ENCODE measurements at places on chromosomes 7 and 10.

DNA sequence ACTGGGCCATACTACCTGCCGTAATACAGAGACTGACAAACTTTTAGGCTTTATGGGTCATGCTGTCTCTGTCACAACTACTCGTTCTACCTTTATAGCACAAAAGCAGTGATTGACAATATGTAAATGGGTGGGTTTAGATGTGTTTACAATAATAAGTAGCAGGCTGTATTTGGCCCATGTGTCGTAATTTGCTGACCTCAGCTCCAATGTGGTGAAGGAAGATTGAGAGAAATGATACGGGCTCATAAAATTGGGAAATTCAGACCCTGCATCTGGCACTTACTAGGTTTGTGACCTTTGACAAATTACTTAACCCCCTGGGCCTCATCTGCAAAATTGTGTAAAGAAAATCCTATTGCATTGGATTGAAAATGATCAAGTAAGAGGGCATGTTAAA lies 150.8 kb upstream of the NPSR1 start:
- no peak for DNase-seq

DNA sequence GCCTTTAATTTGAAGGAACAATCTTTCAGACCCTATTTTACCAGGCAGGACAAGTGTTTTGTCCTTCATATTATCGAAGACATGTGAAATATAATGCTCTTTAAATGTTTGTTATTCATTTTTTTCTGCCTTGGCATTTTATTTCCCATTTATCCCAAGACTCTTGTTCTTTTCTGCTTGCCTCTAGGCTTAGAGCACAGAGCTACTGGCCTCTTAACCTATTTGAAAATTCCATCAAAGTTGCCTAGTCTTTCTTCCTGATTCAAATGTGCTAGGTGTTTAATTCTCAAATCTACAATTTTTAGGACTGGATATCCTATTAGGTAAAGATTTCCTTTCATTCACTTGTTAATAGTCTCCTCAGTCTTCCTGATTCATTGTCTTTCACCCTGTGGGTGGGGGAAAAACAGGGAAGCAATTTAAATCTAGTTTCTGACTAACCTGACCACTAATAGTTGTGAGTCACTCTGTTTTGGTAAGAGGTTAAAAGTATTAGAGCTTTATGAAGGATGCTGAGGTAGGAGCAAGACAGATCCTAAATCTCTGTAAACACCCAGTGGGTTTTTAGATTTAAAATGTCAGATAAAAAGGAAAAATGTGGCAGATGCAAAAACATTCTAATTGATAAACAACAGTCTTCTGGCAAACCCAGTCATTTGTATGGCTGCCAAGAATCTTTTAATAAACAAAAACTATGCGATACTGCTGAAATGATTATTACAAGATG lies 1.5 kb downstream of the LIPK start:
- no peak for DNase-seq

- DNase-seq, result no peak
Measured at GRCh38 chr10:77023396-77023795, 614.2 kb downstream of the KCNMA1 start.

DNA sequence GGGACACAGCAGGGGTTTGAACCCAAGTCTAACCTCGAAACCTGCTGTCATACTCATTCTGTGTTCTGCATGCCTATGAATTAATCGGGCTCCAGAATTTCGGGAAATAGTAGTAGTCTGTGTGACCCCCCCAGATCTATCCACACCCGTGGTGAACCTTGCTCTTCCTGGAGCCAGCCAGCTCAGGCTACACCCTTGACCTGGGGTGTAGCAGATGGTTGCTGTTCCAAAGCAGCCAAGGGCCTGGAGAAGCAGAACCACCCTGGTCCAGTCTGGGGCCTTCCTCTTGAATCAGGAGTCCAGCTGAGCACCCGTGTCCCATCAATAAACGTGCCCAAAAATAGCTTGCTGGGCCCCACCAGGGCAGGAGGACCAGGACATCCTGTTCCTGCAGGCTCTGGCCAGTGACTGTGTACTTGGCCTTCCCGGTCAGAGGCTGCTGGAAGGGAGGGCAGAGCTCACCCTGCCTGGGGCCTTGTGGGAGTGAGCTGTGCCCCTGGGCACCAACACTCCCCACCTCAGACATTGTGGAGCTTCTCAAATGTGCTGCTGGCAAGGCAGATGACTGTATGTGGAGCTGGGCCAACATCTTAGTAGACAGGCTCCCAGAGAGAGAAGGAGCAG lies 101.2 kb upstream of the ZNF716 start:
- no peak for DNase-seq

- DNase-seq, result no peak
Measured at GRCh38 chr7:43871064-43871463, 1.7 kb upstream of the MRPS24 start.

DNA sequence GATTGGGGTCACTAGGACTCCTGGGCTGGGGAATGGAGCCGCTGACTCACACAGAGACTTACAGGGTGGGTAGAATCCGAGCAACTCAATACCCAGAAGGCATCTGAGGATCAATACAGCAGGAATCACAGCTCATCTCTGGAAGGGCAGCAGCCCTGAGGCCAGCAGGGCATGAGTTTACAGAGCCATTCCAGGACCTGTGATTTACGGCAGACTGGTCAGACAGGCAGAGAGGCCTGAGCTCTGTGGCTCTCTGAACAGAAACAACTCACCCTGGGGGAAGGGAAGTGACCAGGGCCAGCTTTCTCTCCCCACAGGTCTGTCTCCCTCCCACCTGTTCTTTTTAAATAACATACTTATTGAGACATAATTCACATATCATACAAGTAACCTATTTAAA lies 88.2 kb upstream of the CXCL12 start:
- no peak for DNase-seq

- no peak for DNase-seq
Measured at GRCh38 chr10:1050145-1050544, 1.2 kb upstream of the IDI1 start.

- peak; percentile 19 for DNase-seq
Measured at GRCh38 chr7:142632271-142633134, 116.8 kb upstream of the PRSS1 start.

DNA sequence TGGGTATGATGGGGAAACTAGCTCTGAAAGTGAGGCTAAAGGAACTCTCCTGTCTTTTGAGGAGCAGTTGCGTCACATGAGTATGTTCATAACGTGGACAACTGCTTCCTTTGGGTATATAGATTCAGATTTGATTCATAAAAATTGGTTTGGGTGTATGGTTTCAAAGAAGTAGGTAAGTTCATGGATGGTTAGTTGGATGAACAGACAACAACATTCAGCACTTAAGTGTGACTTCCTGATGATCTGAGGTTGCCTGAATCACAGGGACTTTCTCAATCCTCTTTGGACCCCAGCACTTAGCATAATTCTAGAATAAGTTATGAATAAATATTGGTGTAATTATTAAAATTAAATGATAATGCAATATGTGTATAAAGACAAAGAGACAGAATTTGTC lies 43.4 kb downstream of the MACC1 start:
- no peak for DNase-seq

DNA sequence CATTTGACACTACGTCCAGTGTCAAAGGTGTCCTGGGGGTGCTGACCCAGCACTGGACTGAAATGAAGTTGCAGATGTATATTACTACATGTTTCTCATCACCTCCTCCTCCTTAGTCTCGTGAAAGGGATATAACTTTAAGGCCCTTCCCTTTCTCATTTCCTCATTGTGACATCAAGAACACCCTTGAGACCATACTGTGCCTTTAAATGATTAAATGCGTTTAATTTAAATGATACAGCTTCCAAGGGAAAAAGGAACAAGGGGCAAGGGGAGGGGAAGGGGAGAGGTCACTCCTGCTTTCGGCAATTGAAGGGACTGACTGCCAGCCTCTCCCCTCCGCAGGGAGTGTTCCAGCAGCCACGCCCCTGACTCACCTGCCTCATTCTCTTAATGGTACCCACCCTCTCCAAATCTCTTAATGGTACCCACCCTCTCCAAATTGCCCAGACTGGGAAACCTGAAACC lies 80.5 kb upstream of the KMT2E start:
- DNase-seq, result no peak

GRCh38 chr10:24292304-24293293 lies 83.7 kb downstream of the KIAA1217 start:
- DNase-seq, result no peak

DNA sequence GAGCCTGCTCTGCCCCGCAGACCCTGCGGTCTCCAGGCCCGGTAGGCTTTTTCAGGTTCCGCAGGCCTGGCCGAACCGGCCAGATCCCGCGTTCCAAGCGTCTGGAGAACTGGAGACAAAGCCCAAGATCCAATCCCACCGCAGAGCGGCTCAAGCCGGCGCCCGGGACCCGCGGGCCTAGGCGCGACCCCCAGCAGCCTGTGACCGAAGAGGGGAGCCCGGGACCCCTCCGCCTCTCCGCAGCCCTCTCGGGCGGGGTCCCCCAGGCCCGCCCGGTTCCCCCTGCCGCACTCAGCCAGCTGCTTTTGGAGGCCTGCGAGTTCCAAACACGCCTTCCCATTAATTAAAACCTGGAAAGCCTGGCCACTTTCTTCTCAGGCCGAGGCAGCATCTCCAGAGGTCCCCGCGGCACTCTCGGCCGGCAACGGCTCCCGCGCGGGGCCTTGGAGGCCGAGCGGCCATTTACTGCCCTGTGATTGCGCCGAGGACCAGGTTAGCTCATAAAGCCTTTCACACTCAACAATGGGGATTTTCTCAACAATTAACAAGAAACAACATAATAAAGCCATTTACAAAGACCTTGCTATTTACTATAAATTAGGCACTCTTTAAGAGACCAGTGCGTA lies 16.7 kb downstream of the SKIDA1 start:
- no peak for DNase-seq

- DNase-seq, result no peak
Measured at GRCh38 chr7:54538122-54538521, 4.1 kb upstream of the VSTM2A start.

GRCh38 chr7:157409753-157410727 lies 73.2 kb downstream of the DNAJB6 start:
- DNase-seq, result no peak

DNA sequence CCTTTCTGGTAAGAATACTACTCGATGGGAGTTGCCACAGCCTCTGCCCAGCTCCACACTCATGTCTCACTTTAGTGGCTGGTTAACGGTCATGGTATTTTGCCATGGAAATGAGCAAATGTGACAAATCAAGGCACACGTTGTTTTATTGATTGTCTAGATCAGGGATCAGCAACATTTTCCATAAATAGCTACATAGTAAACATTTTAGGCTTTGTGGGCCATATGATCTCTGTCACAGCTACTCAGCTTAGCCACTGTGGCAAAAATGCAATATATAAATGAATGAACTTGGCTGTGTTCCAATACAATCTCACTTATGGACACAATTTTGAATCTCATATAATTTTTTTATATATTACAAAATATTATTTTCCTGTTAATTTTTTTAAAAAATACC lies 76.9 kb downstream of the COBL start:
- DNase-seq, result no peak

DNA sequence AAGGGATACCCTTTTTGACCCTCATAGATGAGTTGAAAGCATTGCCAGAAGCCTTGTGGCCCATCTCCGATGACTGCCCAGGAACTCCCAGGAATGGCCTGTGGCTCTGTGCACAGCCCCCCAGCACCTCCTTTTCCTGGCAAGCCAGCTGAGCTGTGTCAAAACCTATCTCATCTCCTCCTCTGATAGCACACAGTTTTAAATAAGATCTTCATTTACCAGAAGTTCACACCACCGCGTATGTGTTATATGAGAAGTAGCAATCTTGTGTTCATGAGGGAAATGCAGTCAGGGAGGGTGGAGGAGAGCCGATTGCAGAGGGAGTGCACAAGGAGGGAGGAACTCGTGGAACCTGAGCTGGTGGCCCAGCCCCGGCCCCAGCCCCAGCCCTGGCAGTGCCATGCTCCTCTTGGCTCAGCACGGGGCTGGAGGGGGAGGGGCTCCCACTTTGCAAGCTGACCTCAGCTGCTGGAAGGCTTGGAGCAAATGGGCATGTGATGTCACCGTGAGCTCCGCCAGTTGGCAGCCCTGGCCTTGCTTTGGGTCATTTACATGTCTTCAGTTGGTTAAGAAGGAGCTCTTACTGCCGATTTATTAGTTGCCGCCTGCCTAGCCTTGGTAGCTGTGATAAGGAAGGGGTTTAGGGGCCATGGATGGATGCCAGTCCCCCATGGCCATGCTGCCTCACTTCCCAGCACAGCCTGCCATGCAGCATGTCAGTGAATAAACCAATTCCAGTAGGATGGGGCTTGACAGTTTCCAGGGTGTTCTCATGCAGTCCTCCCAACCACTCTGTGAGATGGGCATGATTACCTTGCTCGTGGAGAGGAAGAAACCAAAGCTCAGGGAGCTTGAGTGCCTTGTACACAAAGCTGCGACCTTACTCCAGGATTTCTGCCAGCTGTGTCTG lies 20.0 kb downstream of the UNC5B start:
- no peak for DNase-seq

DNA sequence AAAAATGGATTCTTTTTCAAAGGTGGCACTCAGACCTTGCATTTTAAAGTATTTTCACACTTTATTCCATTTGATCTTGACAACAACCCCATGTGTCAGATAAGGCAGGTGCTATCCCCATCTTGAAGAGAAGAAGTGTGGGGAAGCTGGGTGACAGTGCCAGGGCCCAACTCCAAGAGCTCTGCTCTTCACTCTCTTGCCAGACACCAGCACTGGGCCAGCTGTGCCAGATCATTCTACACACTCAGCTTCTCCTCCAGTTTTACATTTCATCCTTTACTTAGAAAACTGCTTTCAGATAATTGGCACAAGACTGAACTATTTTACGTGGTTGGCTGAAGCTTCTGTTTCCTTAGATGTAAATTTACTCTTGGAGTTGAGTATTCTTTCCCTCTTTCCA lies 64.4 kb downstream of the ENO4 start:
- DNase-seq, result no peak

DNA sequence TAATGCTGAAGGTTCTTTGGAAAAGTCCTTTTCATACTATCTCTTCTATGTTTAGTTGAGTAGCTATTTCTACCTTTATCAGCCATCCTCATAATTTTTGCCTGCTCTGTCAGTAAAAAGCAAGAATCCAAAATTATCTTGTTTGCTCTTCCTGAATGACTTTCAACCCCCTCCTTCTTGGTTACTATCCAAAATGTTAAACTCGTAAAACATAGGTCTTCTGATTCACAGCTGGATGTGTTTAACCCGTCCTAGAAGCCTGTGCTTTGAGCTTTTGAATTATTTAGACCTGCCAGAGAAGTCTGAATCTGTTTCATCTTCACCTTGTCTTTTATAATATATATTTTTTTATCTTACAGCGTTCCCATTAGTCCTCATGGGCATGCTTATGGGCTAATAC lies 136.4 kb upstream of the MDFIC start:
- DNase-seq, result no peak

DNA sequence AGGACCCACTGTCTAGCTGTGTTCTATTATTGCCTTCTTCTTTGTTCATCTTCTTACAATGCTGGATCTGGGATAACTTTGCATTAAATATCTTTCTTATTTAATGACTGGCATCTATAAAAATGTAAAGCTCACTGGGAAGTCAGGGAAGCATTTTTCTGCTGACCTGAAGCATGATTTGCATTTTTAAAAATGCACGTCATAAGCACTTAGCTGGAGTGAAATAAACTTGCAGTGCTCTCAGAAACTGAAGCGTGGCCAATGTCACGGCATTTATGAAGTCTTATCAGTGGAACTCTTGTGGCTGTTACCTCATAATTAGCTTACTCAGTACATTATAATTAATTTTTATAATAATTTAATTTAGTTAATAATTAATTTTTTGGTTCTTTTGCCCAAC lies 59.1 kb downstream of the FRMD4A start:
- no peak for DNase-seq

GRCh38 chr10:106280896-106281460 lies 883.5 kb downstream of the SORCS1 start:
- DNase-seq, result no peak

GRCh38 chr7:9761224-9761623 lies 1212.4 kb upstream of the PHF14 start:
- no peak for DNase-seq

- no peak for DNase-seq
Measured at GRCh38 chr7:142063551-142064442, 47.7 kb upstream of the MGAM2 start.
